ENCODE measurements at places on chromosomes 7 and 10.

GRCh38 chr10:27399871-27400270 lies 104.2 kb upstream of the RAB18 start:
- ATAC-seq, result no peak

- no peak for ATAC-seq
Observed at GRCh38 chr10:106930751-106931150, 233.8 kb downstream of the SORCS1 start.

GRCh38 chr7:43650457-43651052 lies 67.6 kb downstream of the STK17A start:
- ATAC-seq, result no peak

DNA sequence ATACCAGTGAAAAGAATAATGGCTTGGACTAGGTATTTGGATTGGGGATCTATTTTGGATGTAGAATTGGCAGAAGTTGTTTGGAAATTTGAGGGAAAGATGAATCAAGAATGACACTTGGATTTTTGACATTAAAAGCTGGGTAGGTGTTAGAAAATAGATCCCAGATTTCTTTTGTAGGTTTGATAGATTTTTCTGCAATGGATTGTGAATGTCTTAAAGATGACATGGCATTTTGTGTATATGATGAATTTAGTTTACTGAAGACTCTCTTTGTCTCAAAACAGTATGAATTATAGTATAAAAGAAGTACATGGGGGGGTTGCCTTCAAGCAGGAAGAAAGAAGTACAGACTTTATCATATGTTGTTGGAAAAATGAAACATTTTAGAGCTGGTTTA lies 75.8 kb downstream of the MPLKIP start:
- no peak for ATAC-seq

DNA sequence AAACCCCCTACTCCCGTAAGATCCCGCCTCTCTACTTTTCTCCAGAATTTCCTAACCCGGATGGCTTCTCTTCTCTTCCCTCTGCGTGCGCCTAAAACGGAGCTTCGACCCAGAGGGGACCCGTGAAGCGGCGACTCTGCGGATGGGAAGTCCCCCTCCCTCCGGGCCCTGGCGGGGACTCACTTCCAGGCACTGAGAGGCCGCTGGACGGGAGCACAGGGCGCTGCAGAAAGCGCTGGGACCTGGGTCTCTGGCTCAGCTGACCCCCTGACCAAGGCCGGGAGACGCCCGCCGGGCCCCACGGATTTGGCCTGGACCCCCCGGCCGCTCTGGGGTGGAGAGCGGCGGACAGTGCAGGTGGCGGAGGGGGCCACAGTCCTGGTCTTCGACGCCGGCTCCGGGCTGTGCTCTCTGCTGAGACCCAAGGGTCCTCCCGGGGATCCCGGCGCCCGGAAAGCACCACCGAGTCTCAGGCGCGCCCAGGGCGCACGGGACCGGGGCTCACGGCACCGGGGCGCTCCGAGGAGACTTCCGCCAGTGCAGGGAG lies 688 bp upstream of the FOXL3 start:
- no peak for ATAC-seq

DNA sequence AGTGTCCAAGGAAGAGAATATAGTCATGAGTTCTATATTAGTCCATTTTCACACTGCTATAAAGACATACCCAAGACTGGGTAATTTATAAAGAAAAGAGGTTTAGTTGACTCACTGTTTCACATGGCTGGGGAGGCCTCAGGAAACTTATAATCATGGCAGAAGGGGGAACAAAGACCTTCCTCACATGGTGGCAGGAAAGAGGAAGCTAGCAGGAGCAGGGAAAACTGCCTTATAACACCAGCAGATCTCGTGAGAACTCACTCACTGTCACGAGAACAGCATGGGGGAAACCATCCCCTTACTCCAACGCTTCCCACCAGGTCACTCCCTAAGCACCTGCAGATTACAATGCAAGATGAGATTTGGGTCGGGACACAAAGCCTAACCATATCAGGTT lies 139.0 kb upstream of the ZNF438 start:
- ATAC-seq, result no peak

DNA sequence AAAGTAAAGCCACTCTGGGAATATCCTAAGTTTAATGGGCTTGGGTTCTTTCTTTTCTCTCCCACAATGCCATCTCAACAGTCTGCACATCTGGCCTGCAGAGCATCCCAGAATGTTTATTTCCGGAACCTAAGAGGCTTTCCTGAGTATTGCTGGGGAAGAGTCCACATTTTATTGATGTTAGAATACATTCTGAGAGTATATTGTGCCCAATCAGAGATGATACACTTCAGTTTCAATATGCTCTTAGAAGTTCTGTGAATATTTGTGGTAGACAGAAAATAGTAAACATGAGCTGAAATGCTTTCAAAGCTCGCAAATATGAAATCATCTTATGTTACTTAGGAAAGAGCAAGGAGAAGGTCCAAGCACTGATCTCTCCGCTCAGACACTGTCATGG lies 200.6 kb downstream of the TWIST1 start:
- no peak for ATAC-seq

DNA sequence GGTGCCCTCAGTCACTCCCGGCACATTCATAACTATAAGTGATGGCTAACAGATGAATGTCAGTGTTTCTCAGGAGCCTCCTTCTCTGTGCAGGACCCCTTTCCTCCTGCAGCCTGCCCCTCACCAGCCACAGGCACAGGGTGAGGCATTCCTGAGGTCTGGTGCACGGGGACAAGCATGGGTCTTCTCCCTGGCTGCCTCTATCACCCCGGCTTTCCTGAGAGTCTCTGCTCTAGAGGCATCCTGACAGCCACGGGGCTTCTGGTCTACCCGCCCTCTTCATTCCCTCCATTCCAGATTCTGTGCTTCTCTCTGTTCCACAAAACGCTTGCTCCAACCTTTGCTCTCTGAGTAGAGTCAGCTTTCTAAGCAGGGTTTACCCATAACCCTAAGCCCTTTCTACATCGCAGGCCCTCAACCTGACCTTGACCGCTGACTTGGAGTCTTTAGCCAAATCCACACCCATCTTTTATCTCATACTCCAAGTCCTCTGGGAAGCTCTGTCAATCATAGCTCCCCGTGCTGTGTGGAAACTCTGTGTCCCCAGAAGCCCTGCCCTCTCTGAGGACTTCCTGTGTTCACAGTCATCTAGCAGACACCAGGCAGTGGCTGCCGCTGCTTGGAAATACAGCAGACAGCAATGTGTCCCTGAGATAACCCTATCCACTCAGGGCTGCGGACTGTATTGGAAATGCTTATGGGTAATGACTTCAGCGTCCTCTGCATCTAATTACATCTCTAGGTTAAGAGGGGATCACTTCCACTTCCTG lies 159.0 kb downstream of the SFMBT2 start:
- ATAC-seq, result no peak

- ATAC-seq, result no peak
Observed at GRCh38 chr7:150939052-150939451, 39.1 kb downstream of the KCNH2 start.

DNA sequence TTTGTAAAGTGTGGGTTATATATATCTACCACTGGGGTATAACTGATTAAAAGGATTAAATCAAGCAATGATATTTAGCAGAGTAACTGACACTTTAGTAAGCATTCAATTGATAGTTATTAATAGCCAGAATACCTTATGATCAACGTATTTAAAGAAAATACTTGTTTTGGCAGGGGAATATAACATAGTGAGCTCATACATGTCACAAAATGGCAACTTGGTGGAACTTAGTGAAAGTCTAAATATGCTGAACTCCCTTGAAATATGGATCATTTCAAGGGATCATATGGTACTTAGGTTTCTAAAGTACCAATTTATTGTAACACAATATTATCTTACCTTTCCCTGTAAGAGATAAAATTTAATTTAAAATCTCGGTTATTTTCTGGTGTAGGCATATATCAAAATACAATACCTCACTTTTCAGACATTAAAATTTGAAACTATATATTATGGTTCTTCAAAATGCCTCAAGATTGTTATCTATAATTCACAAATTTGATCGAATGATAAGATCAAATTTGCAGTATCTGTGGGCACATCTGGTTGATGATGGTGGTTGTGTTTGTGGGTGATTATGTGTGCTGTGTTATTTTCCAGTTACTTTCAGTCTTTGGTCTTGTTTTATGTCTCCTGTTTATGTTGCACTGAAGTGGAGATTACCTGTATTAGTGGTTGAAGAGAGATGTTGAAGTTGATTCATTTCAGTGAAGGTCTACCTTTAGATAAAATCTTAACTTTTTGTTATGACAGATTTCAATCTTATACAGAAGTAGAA lies 5.2 kb downstream of the ARL4A start:
- ATAC-seq, result peak; percentile 68

- no peak for ATAC-seq
Observed at GRCh38 chr7:44466300-44467216, 23.9 kb downstream of the NUDCD3 start.

DNA sequence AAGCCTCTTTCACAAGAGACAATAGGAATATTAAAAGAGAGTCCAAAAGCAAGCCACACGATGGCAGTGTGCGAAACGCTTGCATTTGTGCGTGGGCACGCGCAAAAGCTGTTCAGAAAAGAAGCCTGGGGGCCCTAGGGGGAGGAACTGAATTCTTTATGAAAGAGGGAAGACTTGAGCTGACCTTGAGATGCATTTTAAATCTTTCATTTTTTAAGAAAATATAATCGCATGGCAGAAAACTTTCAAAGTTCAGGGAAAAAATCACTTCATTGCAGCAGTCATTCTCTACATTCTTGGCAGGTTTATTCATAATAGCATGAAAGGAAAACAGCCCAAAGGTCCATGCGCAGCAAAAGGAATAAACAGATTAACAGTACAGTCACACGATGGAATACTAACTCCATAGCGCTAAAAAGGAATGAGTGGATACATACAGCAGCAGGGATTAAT lies 206.5 kb upstream of the PRKCQ start:
- ATAC-seq, result no peak

DNA sequence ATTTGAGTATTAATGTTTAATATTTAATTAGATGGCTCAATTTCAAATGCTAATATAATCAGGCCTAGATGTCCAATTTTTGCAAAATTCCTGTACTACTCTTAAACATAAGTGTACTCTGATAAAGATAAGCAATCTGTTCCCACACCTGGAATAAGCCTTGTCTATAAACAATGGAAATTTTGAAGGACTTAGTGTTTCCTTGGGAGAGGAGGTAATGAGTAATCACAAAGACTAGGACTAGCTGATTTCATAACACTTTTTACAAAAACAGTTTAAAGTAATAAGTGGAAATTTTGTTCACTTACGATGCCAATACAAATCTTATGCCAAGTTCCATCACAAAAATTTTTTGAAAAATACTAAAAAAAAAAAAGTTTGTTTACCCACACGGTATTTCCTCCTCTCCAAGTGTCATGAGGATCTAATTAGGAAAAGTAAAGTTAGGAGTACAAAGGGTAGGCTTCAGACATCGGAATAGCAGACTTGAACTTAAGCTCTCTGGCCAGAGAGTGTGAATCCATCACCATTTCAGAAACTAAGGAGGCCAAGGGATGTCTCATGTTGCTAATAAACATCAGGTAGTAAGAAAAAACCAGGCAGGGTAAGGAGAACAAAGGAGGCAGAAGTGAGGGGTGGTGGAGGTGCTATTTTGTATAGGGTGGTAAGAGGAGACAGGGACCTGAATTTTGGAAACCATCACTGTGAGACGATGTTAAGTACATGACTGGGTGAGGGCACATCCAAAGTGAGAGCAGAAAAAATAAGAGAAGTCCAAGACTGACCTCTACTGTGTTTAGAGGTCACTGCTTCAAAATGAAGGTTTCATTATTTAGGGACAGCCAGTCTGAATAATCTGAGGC lies 61.3 kb downstream of the RAPGEF5 start:
- no peak for ATAC-seq

GRCh38 chr7:106813705-106814305 lies 51.3 kb upstream of the PIK3CG start:
- ATAC-seq, result no peak

- ATAC-seq, result no peak
Observed at GRCh38 chr7:140312141-140312846, 86.0 kb downstream of the SLC37A3 start.

GRCh38 chr10:63283093-63283492 lies 150.0 kb downstream of the NRBF2 start:
- no peak for ATAC-seq

DNA sequence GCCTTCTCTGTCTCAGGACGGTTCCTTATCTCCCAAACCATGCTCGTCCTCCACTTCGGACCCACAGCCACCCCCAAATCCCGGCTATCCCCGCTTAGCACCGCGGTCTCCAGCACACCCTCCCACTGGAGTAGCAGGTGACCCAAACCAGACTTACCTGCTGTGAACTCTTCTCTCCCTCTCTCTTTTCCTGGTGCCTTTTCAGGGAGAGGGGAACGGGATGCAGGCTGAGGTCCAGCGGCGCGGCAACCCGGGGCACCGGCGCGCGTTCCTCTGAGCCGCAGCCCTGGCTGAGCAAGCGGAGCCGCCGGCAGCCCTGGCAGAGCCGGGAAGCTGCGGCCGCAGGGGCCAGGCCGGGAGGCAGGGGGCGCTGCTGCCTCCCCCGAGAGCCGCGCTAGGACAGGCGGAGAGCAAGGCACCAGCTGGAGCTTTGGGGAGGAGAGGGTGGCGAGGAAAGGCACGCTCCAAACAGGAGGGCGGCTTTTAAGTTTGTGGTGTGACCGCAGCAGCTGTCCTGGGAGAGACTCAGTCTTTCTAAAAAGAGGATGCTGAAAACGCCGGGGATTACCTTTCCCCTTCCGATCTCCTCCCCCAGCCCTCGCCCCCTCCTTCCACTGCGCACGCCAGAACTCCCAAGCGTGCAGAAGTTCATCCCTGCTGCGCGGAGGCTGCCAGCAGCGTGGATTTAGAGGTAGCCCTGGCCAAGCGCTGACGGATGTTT lies at the start of gene SEMA3D:
TSS of gene SEMA3D (minus strand) at position 536 of the 721 bp plus-strand sequence. CDS start 65,165 bp downstream, outside the sequence.
- ATAC-seq, result peak; percentile 58

GRCh38 chr7:77368974-77369373 lies 47.2 kb downstream of the GSAP start:
- ATAC-seq, result no peak

- no peak for ATAC-seq
Observed at GRCh38 chr7:46356371-46356770, 435.3 kb upstream of the IGFBP3 start.

DNA sequence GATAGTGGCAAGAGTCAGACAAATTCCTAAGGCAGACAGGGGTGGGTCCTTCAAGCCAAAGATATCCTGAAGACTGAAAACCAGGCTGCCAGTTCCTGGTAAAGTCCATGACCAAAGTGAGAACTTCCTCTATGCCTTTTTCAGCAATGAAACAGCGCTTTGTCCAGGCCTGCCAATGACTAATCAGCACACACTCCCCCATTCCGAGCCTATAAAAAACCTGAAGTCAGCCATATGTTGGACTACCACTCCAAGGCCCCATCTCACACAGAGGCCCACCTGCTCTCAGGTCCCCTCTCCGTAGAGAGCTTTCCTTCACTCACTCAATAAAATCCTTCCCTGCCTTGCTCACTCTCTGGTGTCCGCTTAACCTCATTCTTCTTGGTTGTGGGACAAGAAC lies 402.2 kb downstream of the ANKRD7 start:
- no peak for ATAC-seq

- ATAC-seq, result no peak
Observed at GRCh38 chr7:150879345-150879744, 27.0 kb downstream of the AOC1 start.

DNA sequence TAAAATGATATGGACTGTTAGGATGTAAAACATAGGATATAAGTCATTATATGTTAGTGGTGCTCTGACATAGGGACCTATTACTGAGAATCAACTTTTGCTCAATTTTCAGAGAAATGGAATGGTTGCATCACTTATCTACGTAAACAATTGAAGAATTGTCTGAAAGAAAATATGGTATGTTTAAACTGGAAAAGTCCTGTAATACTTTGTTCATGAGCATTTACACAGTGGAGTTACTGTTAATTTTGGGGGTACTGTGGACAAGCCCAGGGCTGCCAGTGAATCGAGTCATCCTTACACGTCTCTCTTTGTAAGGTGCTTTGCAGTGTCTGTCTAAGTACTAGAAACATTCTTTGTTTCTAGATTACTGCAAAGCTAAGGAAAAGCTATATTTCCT lies 152.0 kb downstream of the ZNF22 start:
- ATAC-seq, result no peak
